ENCODE measurements at places on chromosomes 1 and 21. TPM values are rescaled to one million over a fixed set of nuclear protein-coding genes. Genes with fewer than 3 reads are reported as not detected.

DNA sequence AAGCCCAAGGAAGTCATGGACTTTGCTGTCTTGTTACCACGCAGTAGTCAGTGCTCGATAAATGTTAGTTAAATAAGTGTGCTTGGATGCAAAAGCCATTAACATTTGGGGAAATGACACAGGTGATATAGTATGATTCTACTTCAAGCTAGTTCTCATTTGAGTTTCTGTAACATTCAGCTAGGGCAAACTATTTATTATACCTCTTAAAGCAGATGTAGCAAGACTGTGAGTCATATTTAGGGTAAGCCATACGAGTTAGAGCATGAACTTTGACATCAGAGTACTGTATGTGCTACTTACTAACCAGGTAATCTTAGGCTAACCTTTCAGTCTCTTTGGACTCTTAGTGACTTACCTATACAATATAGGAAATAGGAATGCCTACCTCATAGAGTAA, 21.0 kb downstream of the CLCA4 start:
- H3K27me3 ChIP-seq = no peaks in the 10 kb centered on the region
- DNase-seq = no peak
- H3K4me1 ChIP-seq = no peaks in the 10 kb centered on the region
- no peak overlapping the region for H3K27ac ChIP-seq
- H3K36me3 ChIP-seq = no peaks in the 10 kb centered on the region

- no peaks in the 10 kb centered on the region for H3K36me3 ChIP-seq
- no peak overlapping the region for H3K27ac ChIP-seq
- H3K4me3 ChIP-seq = no peak overlapping the region
- H3K27me3 ChIP-seq = no peaks in the 10 kb centered on the region
- H3K4me1 ChIP-seq = peaks cover 3% of the 10 kb centered on the region
Measured at GRCh38 chr1:153490272-153491051, 30.0 kb upstream of the S100A7 start.

DNA sequence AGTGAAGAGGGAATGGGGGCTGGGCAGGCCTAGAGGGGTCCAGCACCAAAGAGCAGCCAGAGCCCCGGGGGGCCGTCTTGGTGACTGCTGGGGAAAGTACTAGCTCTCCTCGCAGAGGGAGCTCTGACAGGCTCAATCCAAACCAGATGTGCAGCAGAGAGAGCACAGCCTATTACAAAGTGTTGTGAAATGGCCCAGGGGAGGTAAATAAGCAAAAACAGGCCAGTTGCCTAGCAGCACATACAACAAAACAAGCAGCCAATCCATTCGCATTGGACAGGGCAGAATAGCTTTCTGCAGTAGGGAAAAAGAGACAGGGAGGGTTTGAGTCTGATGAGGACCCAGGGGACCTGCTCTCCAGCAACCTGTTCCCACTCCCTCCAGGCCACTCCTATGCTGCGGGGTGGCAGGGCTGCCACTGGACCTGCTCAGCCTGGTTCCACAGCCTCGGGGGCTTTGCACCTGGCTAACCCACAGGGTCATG, 239.6 kb upstream of the FGGY start:
- no peaks in the 10 kb centered on the region for H3K36me3 ChIP-seq
- H3K27me3 ChIP-seq = no peaks in the 10 kb centered on the region
- H3K4me3 ChIP-seq = no peak overlapping the region
- no peak overlapping the region for H3K27ac ChIP-seq

- no peaks in the 10 kb centered on the region for H3K4me1 ChIP-seq
- no peaks in the 10 kb centered on the region for H3K27me3 ChIP-seq
- no peak overlapping the region for H3K27ac ChIP-seq
- no peak overlapping the region for H3K4me3 ChIP-seq
Measured at GRCh38 chr1:153553830-153554541, 4.9 kb upstream of the S100A3 start.

GRCh38 chr1:155106862-155107261, 20.8 kb upstream of the EFNA1 start:
- no peak overlapping the region for H3K27ac ChIP-seq
- no peak for DNase-seq
- no peaks in the 10 kb centered on the region for H3K4me1 ChIP-seq
- no peak overlapping the region for H3K4me3 ChIP-seq
- no peaks in the 10 kb centered on the region for H3K27me3 ChIP-seq
- no peaks in the 10 kb centered on the region for H3K36me3 ChIP-seq

GRCh38 chr1:78275456-78275855, 215.3 kb upstream of the PTGFR start:
- H3K27ac ChIP-seq = no peak overlapping the region
- no peak for DNase-seq
- H3K27me3 ChIP-seq = no peaks in the 10 kb centered on the region
- no peak overlapping the region for H3K4me3 ChIP-seq

DNA sequence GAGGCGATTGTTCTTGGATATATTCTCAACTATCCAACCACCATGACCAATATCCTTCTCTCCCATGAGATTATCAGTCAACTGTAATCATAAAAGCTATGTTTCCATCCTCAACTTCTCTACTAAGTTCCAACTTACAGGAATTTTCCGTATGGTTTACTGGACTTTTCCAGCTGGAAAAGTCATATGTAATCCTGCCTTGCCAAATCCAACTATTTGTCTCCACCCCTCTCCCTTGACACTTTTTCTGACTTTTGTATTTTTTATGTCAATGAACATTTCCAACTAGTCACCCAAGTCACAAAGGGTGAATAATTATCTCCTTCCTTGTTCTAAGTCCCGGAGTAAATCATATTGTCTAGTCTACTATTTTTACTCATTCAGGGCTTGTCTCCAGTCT, 293.1 kb downstream of the USP25 start:
- DNase-seq = no peak
- no peak overlapping the region for H3K4me3 ChIP-seq
- no peaks in the 10 kb centered on the region for H3K4me1 ChIP-seq
- H3K36me3 ChIP-seq = no peaks in the 10 kb centered on the region
- no peak overlapping the region for H3K27ac ChIP-seq

Gene CCT3
- 356 TPM for total RNA-seq

Gene GORAB
- 9.0 TPM for total RNA-seq

- H3K27ac ChIP-seq = no peak overlapping the region
- H3K4me3 ChIP-seq = no peak overlapping the region
- no peak for DNase-seq
- H3K27me3 ChIP-seq = no peaks in the 10 kb centered on the region
Measured at GRCh38 chr21:16588433-16588860, 858.7 kb downstream of the USP25 start.

DNA sequence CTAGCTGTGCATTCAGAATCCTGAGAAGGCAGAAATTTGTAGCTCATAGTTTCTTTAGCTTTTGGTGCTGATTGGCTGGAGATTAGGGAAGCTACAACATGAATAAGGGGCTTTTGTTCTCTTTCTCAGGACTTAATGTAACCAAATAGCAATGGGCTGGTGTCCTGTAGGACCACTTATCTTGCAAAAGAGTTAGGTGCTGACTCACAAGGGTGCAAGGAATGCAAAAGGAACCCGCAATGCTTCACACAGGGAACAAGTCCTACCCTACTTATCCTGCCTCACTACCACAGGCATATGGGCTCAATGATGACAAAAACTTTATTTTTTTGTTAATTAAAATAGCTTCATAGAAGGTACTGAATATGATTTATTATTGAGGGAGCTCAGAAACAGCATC, 541.5 kb downstream of the AMY1C start:
- H3K4me3 ChIP-seq = no peak overlapping the region
- H3K27me3 ChIP-seq = no peaks in the 10 kb centered on the region
- no peaks in the 10 kb centered on the region for H3K36me3 ChIP-seq
- H3K4me1 ChIP-seq = no peaks in the 10 kb centered on the region
- H3K27ac ChIP-seq = no peak overlapping the region

Gene DENND2D
- total RNA-seq = 164 TPM
